Progenitor cell of endocrine pancreas (in vitro differentiated cells): ENCODE measurements at places on chromosomes 12 and 14. TPM values are rescaled to one million over a fixed set of nuclear protein-coding genes. Genes with fewer than 3 reads are reported as not detected.

Gene ABCC9
- total RNA-seq, result 0.16 and 0.29 TPM in 2 replicates

Gene KCNJ8
- total RNA-seq, result 1.1 and 2.2 TPM in 2 replicates

Gene WASHC3
- 14.5 and 16.8 TPM in 2 replicates for total RNA-seq

Gene PAH
- total RNA-seq, result 15.8 and 17.4 TPM in 2 replicates

Gene PPP4R4
- 12.8 and 13.5 TPM in 2 replicates for total RNA-seq

Gene SLC25A47
- not detected in 2 replicates for total RNA-seq

DNA sequence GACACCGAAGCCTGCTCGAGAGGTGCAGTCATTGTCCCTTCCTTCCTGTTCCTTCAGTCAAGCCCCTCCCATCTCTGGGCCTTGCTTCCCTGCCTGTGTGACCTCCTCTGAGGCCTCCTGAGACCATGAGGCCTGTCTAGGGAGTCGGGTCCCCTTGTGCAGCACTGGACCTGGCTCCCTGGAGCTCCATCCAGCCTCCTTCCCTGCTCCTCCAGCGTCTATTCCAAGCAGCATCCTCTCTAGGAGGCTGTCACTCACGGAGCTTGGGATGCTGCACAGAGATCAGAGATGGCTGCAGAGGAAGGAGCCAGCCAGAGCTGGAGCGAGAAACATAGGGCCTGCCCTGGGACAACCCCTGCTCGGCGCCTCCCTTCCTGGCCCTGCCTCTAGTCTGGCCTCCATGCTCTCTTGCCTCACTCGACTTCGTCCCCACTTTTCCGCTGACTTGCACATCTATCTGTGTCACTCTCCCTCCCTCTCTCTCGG lies 142.7 kb downstream of the BCL11B start:
- no peak for DNase-seq
- H3K27ac ChIP-seq, result no peak overlapping the region
- H3K27me3 ChIP-seq, result peaks cover 39% of the 10 kb centered on the region
- H3K4me1 ChIP-seq, result peaks cover 5% of the 10 kb centered on the region
- H3K4me3 ChIP-seq, result no peak overlapping the region

DNA sequence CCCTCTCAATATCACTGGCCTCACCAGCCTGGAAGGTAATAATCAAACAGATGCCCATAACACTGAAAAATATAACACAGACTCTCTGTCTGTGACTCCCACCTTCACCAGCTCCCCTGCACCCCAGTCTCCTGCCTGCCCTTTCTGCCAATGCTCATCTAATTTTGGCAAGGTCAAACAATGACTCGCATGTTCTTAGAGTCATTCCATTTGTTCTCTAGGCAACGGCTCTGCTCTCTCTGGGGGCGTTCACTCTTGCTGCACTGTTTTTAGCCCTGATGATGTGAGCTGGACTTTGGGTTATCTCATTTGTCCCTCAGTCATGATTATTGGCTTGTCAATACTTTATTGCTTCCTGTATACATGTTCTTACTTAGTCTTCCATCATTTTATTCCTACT lies 691.8 kb downstream of the FLRT2 start:
- no peak overlapping the region for H3K27ac ChIP-seq
- DNase-seq, result no peak
- no peak overlapping the region for H3K4me3 ChIP-seq
- peaks cover 8% of the 10 kb centered on the region for H3K4me1 ChIP-seq

DNA sequence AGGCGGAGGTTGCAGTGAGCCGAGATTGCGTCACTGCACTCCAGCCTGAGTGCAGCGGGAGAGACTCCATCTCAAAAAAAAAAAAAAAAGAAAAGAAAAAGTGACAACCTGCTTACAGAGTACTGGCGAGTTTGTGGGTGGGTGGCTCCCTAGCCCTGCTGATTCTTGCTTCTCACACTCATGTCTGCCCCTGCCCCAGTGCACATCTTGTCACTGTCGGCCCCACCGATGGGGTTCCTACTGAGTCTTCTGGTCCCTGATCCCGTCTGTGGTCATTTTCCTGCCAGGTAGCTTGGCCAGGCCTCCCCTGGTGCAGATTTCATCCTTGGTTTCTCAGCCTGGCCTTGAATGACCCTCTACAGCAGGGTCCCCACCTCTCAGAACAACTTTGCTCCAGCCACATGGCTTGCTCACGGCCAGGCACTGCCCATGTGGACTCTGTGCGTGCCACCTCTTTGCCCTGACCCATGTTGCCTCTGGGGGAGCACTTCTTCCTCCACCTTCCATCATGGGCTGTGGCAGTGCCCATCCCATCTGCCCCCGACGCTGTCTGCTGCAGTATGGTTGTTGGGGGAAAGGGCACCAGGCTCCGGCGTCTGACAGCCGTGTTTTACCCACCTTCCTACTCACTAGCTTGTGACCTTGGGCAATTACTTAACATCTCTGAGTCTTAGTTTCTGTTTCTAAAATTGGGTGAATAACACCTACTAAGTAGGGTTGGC lies 2.1 kb upstream of the PTPN6 start:
- peaks cover 23% of the 10 kb centered on the region for H3K4me1 ChIP-seq
- DNase-seq, result no peak
- H3K4me3 ChIP-seq, result peak overlapping the region; percentile 36
- peak overlapping the region; percentile 38 for H3K27ac ChIP-seq
- no peaks in the 10 kb centered on the region for H3K27me3 ChIP-seq

GRCh38 chr12:91327131-91327530 lies 144.5 kb upstream of the DCN start:
- H3K36me3 ChIP-seq, result no peaks in the 10 kb centered on the region
- no peaks in the 10 kb centered on the region for H3K27me3 ChIP-seq
- H3K27ac ChIP-seq, result no peak overlapping the region
- DNase-seq, result no peak

DNA sequence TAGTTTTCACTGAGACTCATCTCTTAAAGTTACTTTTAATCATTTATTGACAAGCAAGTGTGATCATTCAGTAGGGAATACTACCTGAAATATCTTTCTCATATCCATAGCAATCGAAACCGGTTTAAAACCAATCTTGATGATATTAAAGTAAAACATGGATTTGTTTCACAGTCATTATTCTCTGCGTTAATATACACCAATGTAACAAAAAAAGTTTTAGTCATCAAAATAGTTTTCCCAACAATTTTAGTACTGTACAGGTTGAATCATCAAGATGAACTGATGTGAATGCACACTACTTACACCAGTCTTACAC lies 137.0 kb upstream of the KRAS start:
- peak overlapping the region; percentile 63 for H3K4me3 ChIP-seq
- H3K27me3 ChIP-seq, result peaks cover 11% of the 10 kb centered on the region
- H3K36me3 ChIP-seq, result no peaks in the 10 kb centered on the region
- H3K27ac ChIP-seq, result peak overlapping the region; percentile 88
- peaks cover 24% of the 10 kb centered on the region for H3K4me1 ChIP-seq
- DNase-seq, result no peak

DNA sequence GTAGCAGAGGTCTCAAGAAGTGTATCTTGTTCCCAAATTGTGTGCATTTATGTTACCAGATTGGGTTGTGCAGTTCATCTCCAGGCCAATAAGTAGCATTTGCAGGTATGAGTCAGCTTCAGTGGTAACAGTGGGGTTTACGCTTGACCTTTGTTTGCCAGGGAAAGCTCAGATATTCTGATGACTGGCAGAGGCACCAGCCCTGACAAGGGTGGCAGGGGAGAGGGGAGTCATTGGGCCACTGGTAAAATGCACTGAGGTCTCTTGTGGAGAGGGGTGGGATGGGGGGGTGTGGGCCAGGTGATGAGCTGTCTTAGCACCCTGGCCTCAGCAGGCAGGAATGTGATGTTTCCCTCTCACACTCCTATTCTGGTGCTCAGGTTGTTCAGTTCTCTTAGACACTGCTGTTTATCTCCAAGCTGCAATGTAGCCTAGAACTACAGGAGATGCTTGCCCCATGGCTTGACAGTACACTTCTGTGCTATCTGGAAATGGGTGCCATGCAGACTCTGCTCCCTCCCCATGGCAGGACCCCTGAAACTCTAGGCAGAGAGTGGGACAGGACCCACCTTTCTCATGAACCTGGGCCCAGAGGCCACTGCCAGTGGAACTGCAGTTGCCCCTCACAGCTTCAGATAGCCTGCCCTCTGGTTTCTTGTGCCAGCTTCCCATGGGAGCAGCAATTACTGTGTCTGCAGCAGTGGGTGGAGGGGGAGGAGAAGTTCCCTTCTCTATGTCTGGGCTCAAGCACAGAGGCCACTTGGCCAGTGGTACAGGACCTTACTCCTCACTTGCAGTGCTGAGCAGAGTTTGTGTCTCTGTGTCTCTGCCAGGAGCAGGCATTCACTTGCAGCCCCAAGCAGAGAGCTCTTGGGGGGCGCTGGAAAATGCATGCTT lies 31.9 kb downstream of the USP15 start:
- no peaks in the 10 kb centered on the region for H3K27me3 ChIP-seq
- DNase-seq, result no peak
- H3K36me3 ChIP-seq, result peaks cover 29% of the 10 kb centered on the region
- H3K27ac ChIP-seq, result peak overlapping the region; percentile 49
- peaks cover 4% of the 10 kb centered on the region for H3K4me1 ChIP-seq
- no peak overlapping the region for H3K4me3 ChIP-seq

- H3K4me1 ChIP-seq, result peaks cover 38% of the 10 kb centered on the region
- no peak overlapping the region for H3K27ac ChIP-seq
- no peaks in the 10 kb centered on the region for H3K36me3 ChIP-seq
- no peak overlapping the region for H3K4me3 ChIP-seq
- H3K27me3 ChIP-seq, result no peaks in the 10 kb centered on the region
- DNase-seq, result no peak
Measured at GRCh38 chr14:103396463-103396862, 11.2 kb downstream of the MARK3 start.

DNA sequence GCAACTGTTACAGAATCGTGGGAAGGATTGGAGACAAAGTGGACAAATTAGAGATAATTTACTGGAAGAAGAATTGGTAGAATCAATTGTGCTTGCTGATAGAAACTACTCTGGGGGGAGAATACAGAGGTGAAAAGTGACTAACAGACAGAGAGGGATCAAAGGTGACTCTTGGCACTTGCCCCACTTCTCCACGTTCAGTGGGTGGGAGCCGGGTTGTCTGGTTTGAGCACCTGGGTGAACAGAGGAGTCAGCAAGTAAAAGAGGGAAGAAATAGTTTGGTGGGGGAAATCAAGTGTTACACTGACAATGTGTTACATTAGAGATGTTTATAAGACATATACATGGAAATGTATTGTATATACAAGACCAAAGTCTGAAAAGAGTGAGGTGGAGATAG lies 69.1 kb downstream of the PPP2R5E start:
- no peak overlapping the region for H3K27ac ChIP-seq
- H3K4me3 ChIP-seq, result no peak overlapping the region
- DNase-seq, result no peak
- no peaks in the 10 kb centered on the region for H3K27me3 ChIP-seq
- no peaks in the 10 kb centered on the region for H3K36me3 ChIP-seq
